ENCODE measurements at places on chromosomes 4 and X. TPM values are rescaled to one million over a fixed set of nuclear protein-coding genes. Genes with fewer than 3 reads are reported as not detected.

The SERTM2 gene
- polyA plus RNA-seq = not detected

The GABRB1 gene
- polyA plus RNA-seq = not detected

The MUC7 gene
- not detected for polyA plus RNA-seq

The MED12 gene
- 7.1 TPM for polyA plus RNA-seq

The SPANXD gene
- not detected for polyA plus RNA-seq

The PWWP3B gene
- 0.16 TPM for polyA plus RNA-seq

The ABRAXAS1 gene
- 5.8 TPM for polyA plus RNA-seq

The ATOH1 gene
- polyA plus RNA-seq = not detected

The AMELX gene
- not detected for polyA plus RNA-seq

The BLTP1 gene
- polyA plus RNA-seq = 28.9 TPM

The SSX4B gene
- polyA plus RNA-seq = not detected

The FREM3 gene
- not detected for polyA plus RNA-seq

The LPAR4 gene
- not detected for polyA plus RNA-seq

The TSPAN5 gene
- 45.5 TPM for polyA plus RNA-seq

The GPC4 gene
- polyA plus RNA-seq = 2.2 TPM

The EGF gene
- 1.3 TPM for polyA plus RNA-seq

The CSAG2 gene
- not detected for polyA plus RNA-seq

The TRIM61 gene
- polyA plus RNA-seq = 0.29 TPM

The CPZ gene
- polyA plus RNA-seq = not detected

The GPR173 gene
- polyA plus RNA-seq = 0.20 TPM

The OTUD4 gene
- polyA plus RNA-seq = 25.1 TPM

The ELF4 gene
- 13.7 TPM for polyA plus RNA-seq

The NDST3 gene
- not detected for polyA plus RNA-seq

The HTN3 gene
- not detected for polyA plus RNA-seq

The PRDM5 gene
- polyA plus RNA-seq = 2.3 TPM

The CTAG1B gene
- not detected for polyA plus RNA-seq

The HS6ST2 gene
- polyA plus RNA-seq = 0.43 TPM

The XAGE1A gene
- polyA plus RNA-seq = not detected

The PACRGL gene
- 18.2 TPM for polyA plus RNA-seq

The PCDH18 gene
- 0.08 TPM for polyA plus RNA-seq

The AKAP4 gene
- polyA plus RNA-seq = not detected

The DRD5 gene
- polyA plus RNA-seq = not detected

The STS gene
- polyA plus RNA-seq = 2.7 TPM

The CLNK gene
- polyA plus RNA-seq = not detected

The DDIT4L gene
- 0.22 TPM for polyA plus RNA-seq

The NSG1 gene
- polyA plus RNA-seq = 68.6 TPM

The SOWAHD gene
- 0.05 TPM for polyA plus RNA-seq
